ENCODE measurements at places on chromosomes 7 and 10.

- DNase-seq: no peak
Measured at GRCh38 chr10:109880886-109881768, 42.2 kb downstream of the XPNPEP1 start.

- DNase-seq: no peak
Measured at GRCh38 chr7:107501593-107501992, 31.7 kb downstream of the GPR22 start.

GRCh38 chr7:79612022-79612421, 158.6 kb upstream of the MAGI2 start:
- no peak for DNase-seq

DNA sequence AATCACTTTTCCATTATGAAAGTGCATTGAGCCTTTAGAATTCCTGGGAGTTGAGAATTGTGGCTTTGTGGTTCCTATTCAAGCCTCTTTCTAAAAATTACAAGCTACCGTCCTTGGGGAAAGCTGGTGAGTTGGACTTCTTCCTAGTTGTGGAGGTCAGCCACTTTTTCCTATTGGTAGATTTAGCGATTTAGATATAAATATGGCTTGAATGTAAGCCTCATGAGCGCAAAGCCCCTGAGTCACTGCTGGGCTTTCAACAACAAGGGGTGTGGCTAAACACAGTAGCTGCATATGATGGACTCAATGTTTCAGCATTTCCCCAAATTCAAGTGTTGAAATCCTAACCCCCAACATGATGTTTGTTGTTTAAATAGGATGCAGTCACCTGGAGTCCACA, 150.0 kb upstream of the IGFBP3 start:
- no peak for DNase-seq

GRCh38 chr10:32065856-32066255, 9.6 kb upstream of the KIF5B start:
- DNase-seq: no peak

GRCh38 chr10:62027841-62028501, 126.5 kb downstream of the ARID5B start:
- no peak for DNase-seq

GRCh38 chr10:60439641-60440040, 50.0 kb upstream of the ANK3 start:
- DNase-seq: no peak

GRCh38 chr10:60305380-60305892, 84.2 kb downstream of the ANK3 start:
- no peak for DNase-seq

- DNase-seq: no peak
Measured at GRCh38 chr7:50359995-50360925, 55.7 kb downstream of the IKZF1 start.

GRCh38 chr7:106085015-106085414, 27.1 kb downstream of the SYPL1 start:
- no peak for DNase-seq

DNA sequence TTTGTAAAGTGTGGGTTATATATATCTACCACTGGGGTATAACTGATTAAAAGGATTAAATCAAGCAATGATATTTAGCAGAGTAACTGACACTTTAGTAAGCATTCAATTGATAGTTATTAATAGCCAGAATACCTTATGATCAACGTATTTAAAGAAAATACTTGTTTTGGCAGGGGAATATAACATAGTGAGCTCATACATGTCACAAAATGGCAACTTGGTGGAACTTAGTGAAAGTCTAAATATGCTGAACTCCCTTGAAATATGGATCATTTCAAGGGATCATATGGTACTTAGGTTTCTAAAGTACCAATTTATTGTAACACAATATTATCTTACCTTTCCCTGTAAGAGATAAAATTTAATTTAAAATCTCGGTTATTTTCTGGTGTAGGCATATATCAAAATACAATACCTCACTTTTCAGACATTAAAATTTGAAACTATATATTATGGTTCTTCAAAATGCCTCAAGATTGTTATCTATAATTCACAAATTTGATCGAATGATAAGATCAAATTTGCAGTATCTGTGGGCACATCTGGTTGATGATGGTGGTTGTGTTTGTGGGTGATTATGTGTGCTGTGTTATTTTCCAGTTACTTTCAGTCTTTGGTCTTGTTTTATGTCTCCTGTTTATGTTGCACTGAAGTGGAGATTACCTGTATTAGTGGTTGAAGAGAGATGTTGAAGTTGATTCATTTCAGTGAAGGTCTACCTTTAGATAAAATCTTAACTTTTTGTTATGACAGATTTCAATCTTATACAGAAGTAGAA, 5.2 kb downstream of the ARL4A start:
- DNase-seq: no peak

DNA sequence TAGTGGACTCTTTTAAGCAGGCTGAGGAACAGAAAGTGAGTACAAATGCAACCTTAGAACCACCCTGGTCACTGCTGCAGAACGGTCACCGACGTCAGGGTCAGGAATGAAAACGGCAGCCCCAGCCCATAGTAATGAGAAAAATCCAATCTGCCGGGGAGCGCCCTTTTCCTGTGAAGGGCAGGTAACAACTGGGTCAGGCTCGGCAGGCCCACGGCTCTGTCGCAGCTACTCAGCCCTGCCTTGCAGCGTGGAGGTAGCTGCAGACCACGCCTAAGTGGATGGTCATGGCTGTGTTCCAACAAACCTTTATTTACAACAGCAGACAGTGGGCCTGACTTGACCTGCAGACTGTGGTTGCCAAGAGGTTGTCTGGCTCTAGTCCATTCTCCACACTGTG, 563.2 kb downstream of the DNAJB6 start:
- DNase-seq: no peak

DNA sequence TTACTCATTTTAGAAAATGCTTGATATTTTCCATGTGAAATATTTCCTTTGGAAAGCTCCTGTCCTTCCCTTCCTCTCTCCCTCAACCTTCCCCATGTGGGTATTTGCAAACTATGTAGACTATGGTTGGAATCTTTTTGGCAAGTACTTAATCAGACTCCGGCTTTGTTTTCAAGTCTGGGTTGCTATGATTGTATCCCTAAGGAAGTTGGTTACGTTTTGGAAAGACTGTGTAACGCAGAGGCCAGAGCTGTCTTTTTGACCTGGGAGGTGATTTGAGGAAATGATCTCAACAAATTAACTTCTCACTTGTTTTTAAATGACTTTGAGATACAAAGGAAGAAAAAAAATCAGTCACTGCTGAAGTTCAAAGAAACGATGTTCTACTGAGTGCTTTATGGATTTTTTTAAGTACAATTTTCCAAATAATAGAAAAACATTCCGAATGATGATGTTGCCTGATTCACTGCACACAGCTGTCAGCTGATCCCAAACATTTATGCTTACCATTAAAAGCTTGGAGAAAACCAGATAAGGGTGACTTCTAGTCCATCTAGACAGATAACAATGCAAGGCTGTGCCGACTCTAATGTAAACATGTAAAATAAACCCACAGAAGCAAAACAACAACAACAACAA, 145.5 kb upstream of the CELF2 start:
- DNase-seq: no peak

DNA sequence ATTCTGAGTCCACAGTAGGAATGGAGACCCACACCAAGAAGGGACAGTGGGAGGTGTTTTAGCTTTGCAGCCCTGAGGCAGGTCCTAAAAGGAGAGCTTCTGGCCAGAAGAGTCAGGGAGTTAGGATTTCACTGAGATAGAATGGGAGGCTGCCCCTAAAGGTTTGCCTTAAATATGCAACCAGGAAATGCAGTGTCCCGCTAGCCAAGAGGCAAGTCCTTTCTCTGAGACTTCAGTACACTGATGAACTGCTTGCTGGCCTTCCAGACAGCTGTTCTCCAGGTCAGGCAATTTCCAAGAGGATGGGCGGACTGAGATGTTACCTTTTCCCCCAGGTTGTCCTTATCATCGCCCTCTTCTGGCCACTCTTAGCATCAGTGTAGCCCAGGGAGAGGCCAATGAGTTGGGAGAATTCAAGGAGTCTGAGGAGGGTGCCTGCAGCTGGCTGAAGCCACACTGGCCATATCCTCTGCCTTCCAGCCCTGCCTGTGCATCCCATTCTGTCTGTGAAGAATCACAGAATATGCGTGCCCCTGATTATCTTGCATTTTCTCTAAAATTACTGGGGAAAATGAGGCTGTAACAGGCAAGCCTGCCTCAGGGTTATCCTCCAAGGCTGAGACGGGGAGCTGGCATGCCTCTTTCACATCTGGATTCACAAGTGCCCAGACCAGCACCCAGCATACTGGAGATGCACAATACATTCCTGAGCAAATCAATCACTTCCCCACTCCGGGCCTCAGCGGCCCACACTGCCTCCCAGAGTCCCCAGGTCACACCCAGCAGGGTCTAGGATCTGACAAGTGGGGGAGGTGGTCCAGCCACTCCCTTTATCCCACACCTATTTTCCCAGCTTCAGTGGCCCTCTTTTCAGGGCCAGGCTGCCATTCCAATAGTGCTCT, 2.4 kb downstream of the TLL2 start:
- no peak for DNase-seq

DNA sequence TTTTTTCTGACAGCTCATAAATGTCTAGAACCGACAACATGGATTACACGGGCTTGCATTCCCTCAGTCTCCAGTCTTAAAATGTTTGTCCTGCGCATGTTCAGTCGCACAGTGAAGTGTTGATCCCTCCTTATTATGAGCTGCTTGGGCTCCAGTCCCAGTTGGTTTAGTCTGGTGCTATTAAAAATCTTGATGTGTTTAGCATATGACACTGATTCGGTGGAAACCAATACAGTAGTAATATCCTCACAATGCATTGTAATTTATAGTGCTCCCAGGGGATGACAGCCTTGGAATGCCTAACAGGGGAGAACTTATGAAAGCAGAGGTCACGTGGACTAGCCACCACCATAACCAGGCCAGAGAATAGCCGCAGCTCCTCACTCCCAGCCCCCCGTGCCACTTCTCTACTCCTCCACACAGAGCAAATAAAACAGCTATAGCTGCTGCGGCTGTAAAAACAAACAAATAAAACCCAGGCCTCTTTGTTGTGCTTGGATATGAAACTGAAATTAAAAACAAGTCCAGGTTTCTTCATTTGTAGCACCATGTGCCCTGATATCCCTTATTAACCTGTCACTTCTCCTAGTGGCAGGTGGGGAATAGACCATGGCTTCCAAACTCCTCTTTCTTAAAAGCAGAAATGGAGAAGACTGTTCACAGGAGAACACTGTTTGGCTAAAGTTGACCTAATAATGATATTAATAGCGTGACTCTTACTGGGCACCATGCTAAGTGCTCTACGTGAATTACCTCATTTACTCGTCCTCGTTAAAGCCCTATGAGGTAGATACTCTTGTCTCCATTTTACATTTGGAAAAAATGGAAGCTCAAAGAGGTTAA, 7.7 kb downstream of the DPCD start:
- no peak for DNase-seq

GRCh38 chr7:104091242-104091641, 101.8 kb upstream of the RELN start:
- DNase-seq: no peak

- DNase-seq: no peak
Measured at GRCh38 chr10:8312781-8313180, 258.3 kb downstream of the GATA3 start.

DNA sequence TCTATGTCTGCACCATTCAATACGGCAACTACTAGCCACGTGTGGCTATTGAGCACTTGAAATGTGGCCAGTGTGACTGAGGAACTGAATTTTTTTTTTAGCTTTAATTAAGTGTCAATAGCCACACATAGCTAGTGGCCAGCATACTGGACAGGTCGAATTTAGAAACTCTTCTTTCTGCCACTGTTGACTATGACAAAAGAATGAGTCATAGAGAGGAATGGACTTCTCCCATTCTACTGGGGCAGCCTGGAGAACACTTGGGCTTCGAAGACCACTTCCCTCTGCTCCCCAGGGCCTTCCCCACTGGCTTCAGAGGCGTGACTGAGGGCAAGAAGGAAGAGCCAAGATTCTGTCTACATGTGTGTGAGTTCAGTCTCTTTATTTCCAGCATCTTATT, 137.5 kb downstream of the SNX10 start:
- no peak for DNase-seq

DNA sequence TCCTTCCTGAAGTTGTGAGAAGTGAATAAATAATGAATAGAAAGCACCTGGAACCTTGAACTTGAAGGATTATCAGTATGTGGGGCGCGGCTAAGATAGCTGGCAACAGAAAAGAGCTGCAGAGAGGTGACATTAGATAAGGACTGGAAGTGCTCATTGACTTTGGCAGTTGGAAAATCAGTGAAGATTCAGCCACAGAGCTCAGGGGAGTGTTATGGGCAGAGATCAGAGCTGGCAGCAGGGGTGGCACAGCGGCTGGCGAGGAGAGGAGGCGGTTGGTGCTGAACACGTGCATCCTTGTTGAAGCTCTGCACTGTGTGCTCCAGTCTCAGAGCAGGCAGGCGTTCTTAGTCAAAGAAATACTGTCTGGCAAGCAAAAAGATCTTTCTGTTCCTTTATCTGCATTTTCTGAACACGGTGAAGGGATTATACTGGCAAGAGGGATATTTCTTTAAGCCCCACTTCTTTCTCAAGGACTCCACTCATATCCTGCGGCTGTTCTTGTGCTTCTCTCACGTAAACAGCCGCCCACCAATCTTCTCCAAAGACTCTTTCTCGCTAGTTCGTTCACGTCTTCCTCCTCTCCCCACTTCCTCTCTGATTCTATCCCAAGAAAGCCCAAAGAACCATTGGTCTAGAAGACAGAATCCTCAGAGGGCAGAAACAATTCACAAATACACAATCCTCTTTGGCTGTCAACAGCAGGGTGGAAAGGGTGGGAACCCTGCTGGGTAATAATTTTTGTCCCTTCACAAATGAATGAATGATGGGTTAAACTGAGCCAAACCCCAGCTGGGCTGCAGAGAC, 38.6 kb upstream of the ADD3 start:
- DNase-seq: no peak

- no peak for DNase-seq
Measured at GRCh38 chr7:142832417-142832816, 22.5 kb upstream of the EPHB6 start.

GRCh38 chr10:79192677-79193003, 123.9 kb downstream of the ZMIZ1 start:
- no peak for DNase-seq

- DNase-seq: no peak
Measured at GRCh38 chr10:86356296-86356695, 10.3 kb downstream of the GRID1 start.

GRCh38 chr10:72762042-72762441, 70.1 kb downstream of the MCU start:
- no peak for DNase-seq

GRCh38 chr10:128543151-128543550, 416.9 kb upstream of the MKI67 start:
- DNase-seq: no peak

DNA sequence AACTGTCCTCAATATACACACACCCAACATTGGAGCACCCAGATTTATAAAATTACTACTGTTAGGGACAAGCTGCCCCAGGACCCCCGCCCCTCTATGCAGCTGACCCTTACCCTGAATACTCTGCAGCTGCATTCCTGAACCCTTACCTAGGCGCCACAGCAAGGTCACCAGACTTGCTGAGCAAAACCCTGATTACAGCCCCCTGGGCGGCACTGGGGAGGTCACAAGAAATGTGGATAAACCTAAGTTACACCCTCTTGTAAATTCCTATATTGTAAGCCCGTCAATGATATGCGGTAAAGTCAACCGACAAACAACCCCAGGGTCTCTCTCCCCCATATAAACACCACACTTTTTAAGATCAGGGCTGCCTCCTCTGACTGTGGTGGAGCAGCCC, 25.1 kb downstream of the SNX13 start:
- no peak for DNase-seq
